B cell (primary cell): ENCODE measurements at places on chromosomes 7 and 10. TPM values are rescaled to one million over a fixed set of nuclear protein-coding genes. Genes with fewer than 3 reads are reported as not detected.

CPA2 gene
- polyA plus RNA-seq, result not detected in 2 replicates

- H3K27ac ChIP-seq, result no peak overlapping the region
- no peaks in the 10 kb centered on the region for H3K36me3 ChIP-seq
- DNase-seq, result no peak
- H3K27me3 ChIP-seq, result no peaks in the 10 kb centered on the region
- H3K4me1 ChIP-seq, result peaks cover 25% of the 10 kb centered on the region
Measured at GRCh38 chr7:69880840-69881239, 282.6 kb downstream of the AUTS2 start.

DNA sequence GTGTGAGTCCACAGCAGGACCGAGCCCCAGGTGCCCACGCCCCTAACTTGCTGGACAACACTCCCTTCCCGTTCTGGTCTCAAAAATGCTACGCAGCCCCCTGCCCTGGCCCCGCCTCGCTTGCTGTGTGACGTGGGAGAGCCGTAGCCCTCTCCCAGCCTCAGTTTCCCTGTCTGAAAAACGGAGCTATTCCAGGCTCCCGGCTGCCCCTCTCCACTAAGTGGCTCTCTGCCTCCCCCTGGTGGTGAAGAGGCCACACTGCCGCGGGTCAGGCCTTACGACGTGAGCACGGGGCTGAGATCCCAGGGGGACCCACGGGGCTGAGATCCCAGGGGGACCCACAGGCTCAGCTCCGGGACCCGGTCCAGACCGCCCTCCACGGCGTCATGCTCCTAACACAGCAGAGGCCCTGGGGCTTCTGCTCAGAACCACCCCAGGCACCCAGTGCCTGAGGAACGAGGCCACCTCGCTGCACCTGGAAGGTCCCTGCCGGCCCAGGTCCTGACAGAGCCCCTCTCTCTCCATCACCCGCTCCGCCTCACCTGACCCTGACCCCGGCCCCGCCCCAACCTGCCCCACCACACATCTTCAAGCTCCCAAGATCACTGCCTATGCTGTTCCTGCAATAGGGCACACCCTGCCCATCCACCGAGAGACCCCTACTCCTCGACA is 26.7 kb downstream of the MICALL2 start:
- H3K27me3 ChIP-seq, result peaks cover 19% of the 10 kb centered on the region
- peaks cover 8% of the 10 kb centered on the region for H3K4me1 ChIP-seq
- no peaks in the 10 kb centered on the region for H3K36me3 ChIP-seq

- no peak overlapping the region for H3K4me3 ChIP-seq
- no peak for DNase-seq
- H3K27me3 ChIP-seq, result no peaks in the 10 kb centered on the region
- H3K27ac ChIP-seq, result no peak overlapping the region
- no peaks in the 10 kb centered on the region for H3K4me1 ChIP-seq
- no peaks in the 10 kb centered on the region for H3K36me3 ChIP-seq
Measured at GRCh38 chr7:42756841-42757240, 155.0 kb downstream of the C7orf25 start.

DNA sequence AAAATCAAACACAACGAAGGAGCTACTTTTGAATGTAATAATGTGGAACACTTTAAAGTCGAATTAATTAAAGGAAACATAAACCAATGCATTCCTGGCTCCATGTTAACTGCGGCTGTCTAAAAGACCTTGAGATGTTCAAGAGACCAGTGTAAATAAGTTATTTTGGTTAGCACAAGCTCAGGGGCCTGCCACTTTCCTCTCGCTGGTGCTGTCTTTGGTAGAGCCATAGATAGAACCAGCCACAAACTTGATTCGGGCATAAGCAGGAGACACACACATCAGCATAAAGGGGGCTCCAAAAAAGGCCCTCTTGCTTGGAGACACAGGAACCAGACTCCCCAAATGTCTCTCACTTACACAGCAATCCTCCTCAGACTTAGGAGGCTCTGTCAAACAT is 121.6 kb upstream of the TBX20 start:
- H3K4me3 ChIP-seq, result no peak overlapping the region
- H3K27ac ChIP-seq, result no peak overlapping the region
- H3K4me1 ChIP-seq, result no peaks in the 10 kb centered on the region
- H3K27me3 ChIP-seq, result no peaks in the 10 kb centered on the region
- no peak for DNase-seq

GRCh38 chr10:60453036-60453435 is 63.4 kb upstream of the ANK3 start:
- no peaks in the 10 kb centered on the region for H3K27me3 ChIP-seq
- no peak for DNase-seq
- no peak overlapping the region for H3K4me3 ChIP-seq
- H3K27ac ChIP-seq, result no peak overlapping the region
- H3K4me1 ChIP-seq, result peaks cover 4% of the 10 kb centered on the region
- H3K36me3 ChIP-seq, result no peaks in the 10 kb centered on the region

DNA sequence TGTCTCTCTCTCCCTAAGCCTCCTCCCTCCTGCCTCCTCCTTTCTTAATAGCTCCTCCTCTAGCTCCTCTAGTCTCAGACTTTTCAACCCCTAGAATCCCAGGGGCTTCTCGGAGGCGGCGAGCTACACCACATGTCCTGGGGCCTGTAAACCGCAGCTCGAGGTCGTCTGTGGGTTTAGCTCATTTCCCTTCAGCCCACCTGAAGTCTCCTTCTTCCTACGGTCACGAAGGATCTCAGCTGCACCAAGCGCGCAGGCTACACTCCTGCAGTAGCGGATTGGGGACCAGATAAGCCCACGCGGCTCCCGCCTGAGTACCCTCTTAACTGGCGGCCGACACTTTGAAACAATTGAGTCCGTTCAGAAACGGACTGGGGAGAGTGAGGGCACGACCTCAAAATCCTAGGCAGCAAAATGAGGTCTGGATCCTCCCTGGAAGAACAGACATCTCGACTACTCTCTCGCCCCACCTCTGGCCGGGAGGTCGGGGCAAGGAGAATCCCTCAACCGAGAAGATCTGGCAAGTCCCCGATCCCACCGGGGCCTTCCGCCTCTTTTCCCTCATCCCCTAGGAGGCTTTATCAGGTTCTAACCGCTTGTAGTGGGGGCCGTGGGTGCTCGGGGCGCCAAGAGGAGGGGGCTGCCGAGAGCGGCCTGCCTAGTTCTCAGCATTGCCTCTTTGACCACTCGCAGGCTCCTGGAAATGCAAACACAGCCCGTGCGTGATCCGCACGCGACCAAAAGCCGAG is 1.3 kb upstream of the SORCS3 start:
- peaks cover 23% of the 10 kb centered on the region for H3K27me3 ChIP-seq
- no peak for DNase-seq
- H3K27ac ChIP-seq, result no peak overlapping the region
- H3K36me3 ChIP-seq, result no peaks in the 10 kb centered on the region
- H3K4me1 ChIP-seq, result no peaks in the 10 kb centered on the region

DNA sequence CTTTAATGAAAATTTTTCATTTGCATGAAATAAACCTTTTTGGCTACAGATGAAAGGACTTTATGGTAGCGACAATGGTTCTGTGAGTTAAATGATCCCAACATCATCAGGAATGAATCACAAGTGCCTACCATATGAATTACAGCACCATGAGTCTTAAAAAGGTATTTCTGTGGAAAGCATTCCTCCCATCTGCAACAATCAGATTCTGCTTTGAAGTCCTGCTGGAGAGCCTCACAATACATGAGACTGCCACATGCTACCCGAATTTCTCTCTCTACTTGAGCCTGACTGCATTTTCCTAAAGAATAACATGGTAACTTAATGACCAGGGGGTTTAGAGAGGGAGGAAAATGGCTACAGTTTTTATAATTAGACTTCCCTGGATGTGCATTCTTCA is 190.3 kb downstream of the TWIST1 start:
- H3K27ac ChIP-seq, result no peak overlapping the region
- no peak overlapping the region for H3K4me3 ChIP-seq
- H3K36me3 ChIP-seq, result no peaks in the 10 kb centered on the region

DNA sequence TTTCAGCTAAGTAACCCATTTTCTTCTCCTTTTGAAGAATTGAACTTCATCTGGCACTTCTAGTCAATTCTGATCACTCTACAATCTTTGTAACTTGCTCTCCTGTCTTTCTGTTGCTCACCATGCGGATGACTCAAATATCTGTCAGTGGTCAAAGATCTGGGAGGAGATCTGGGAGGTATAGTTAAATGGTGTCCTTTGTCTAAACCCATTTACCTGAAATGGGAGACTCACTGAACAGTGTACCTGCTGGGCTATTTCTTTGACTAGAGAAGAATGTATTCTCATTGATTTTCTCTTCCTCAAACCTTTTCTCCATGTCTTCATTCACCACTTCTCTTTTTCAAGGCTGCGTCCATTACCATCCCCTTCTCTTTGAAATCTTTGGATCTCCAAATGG is 42.0 kb upstream of the PCLO start:
- H3K27me3 ChIP-seq, result no peaks in the 10 kb centered on the region
- H3K27ac ChIP-seq, result no peak overlapping the region
- H3K4me3 ChIP-seq, result no peak overlapping the region
- no peaks in the 10 kb centered on the region for H3K36me3 ChIP-seq

KEL gene
- 0.27 and 0.48 TPM in 2 replicates for polyA plus RNA-seq

GRCh38 chr7:31096198-31096876 is 44.2 kb downstream of the ADCYAP1R1 start:
- no peaks in the 10 kb centered on the region for H3K27me3 ChIP-seq
- no peak for DNase-seq
- no peak overlapping the region for H3K27ac ChIP-seq
- no peaks in the 10 kb centered on the region for H3K4me1 ChIP-seq
- no peak overlapping the region for H3K4me3 ChIP-seq
- H3K36me3 ChIP-seq, result no peaks in the 10 kb centered on the region

- no peak overlapping the region for H3K27ac ChIP-seq
- H3K27me3 ChIP-seq, result no peaks in the 10 kb centered on the region
- no peak overlapping the region for H3K4me3 ChIP-seq
- H3K4me1 ChIP-seq, result peaks cover 7% of the 10 kb centered on the region
Measured at GRCh38 chr10:88979603-88980002, 11.0 kb upstream of the FAS start.

APBB1IP gene
- polyA plus RNA-seq, result 60.1 and 69.5 TPM in 2 replicates

TIMM23B gene
- polyA plus RNA-seq, result 21.4 and 24.3 TPM in 2 replicates

OPN1SW gene
- not detected in 2 replicates for polyA plus RNA-seq

- no peaks in the 10 kb centered on the region for H3K27me3 ChIP-seq
- no peak overlapping the region for H3K4me3 ChIP-seq
- no peaks in the 10 kb centered on the region for H3K4me1 ChIP-seq
- H3K36me3 ChIP-seq, result no peaks in the 10 kb centered on the region
Measured at GRCh38 chr10:36182179-36182566, 540.1 kb upstream of the FZD8 start.

GRCh38 chr10:28367929-28368484 is 65.1 kb upstream of the MPP7 start:
- peak overlapping the region; percentile 84 for H3K27ac ChIP-seq
- peak; percentile 85 for DNase-seq
- H3K4me1 ChIP-seq, result peaks cover 46% of the 10 kb centered on the region
- H3K36me3 ChIP-seq, result no peaks in the 10 kb centered on the region

DNA sequence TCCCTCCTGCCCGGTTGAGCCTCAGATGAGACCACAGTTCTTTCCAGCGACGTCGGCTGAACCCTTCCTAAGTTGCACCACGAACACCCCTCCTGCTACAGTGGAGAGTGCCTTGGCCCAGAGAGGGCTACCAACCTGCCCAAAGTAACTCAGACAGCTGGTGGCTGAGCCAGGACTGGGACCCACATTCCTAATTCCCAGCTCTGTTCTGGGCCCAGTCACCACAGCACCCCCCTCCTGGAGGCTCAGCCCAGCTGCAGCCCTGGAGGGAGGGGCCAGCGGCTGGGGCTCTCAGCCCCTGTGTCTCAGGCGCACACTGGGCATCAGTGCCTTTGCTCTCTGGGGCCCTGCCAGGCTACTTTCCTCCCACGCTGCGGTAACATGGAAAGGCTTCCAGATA is 10.6 kb downstream of the ATP6V1F start:
- DNase-seq, result no peak
- peaks cover 13% of the 10 kb centered on the region for H3K4me1 ChIP-seq
- peaks cover 14% of the 10 kb centered on the region for H3K27me3 ChIP-seq
- no peaks in the 10 kb centered on the region for H3K36me3 ChIP-seq
- no peak overlapping the region for H3K4me3 ChIP-seq
- H3K27ac ChIP-seq, result no peak overlapping the region

- H3K36me3 ChIP-seq, result no peaks in the 10 kb centered on the region
- no peak for DNase-seq
- no peaks in the 10 kb centered on the region for H3K27me3 ChIP-seq
- H3K4me1 ChIP-seq, result no peaks in the 10 kb centered on the region
Measured at GRCh38 chr7:45292481-45292880, 134.9 kb downstream of the RAMP3 start.

DNA sequence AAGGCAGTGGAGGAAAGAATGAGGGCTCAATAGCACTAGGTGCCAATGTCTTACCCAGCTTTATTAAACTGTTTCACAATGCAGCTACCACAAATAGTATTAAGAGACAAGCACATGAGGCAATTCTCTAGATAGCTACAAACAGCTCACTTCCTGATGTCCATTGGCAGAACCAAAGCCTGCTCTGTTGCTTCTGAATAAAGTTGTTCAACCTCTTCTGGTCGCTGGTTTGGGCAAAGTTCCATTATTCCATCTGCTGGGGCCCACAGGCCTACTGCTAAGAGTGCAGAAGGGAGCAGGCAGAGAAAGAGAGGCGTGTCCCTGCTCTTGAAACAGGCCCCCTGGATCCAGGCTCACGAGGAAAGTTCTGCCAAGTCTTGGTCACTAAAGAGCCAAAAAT is 173.9 kb downstream of the ZNF438 start:
- H3K4me3 ChIP-seq, result no peak overlapping the region
- H3K36me3 ChIP-seq, result no peaks in the 10 kb centered on the region
- DNase-seq, result no peak
- H3K27me3 ChIP-seq, result no peaks in the 10 kb centered on the region
- no peaks in the 10 kb centered on the region for H3K4me1 ChIP-seq
- no peak overlapping the region for H3K27ac ChIP-seq

DNA sequence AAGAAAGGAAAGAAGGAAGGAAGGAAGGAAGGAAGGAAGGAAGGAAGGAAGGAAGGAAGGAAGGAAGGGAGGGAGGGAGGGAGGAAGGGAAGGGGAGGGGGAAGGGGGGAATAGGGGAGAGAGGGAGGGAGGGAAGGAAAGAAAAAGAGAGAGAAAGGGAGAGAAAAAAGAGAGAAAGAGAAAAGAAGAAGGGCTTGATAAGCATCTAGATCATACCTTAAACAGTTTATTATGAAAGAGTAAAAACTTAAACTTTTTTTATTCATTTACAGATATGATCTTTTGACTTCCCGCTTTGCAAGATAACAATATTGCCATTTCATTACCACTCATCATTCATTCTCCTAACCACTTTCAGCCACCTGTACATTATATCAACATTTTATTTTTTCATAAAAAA is 53.6 kb upstream of the TMEM106B start:
- no peak overlapping the region for H3K27ac ChIP-seq
- H3K4me1 ChIP-seq, result no peaks in the 10 kb centered on the region
- H3K36me3 ChIP-seq, result no peaks in the 10 kb centered on the region
- H3K4me3 ChIP-seq, result no peak overlapping the region
- no peaks in the 10 kb centered on the region for H3K27me3 ChIP-seq

SFTPA1 gene
- not detected in 2 replicates for polyA plus RNA-seq

SYT15B gene
- polyA plus RNA-seq, result 0.04 TPM in 1 of 2 replicates, not detected in the other

DNA sequence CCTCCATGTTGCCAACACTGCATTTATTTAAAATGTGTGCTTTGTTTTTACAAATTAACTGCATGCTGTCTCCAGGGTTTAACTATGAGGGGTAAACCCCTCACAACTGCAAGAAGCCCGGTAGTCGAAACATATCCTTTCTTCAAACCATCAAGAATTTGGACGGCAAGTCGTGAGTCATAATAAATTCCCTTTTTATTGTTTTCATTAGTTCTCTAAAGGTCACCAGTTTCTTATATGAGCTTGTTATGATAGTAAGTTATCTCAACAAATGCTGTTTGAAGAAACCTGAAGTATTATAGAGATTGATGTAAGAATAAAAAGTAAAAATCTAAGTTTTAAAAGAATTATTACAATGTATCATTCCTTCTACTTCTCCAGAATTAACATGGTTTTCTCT is 12.2 kb upstream of the FIGNL1 start:
- DNase-seq, result no peak
- H3K36me3 ChIP-seq, result no peaks in the 10 kb centered on the region
- no peaks in the 10 kb centered on the region for H3K27me3 ChIP-seq
- H3K27ac ChIP-seq, result no peak overlapping the region
- H3K4me3 ChIP-seq, result no peak overlapping the region

TAS2R5 gene
- 1.3 and 2.6 TPM in 2 replicates for polyA plus RNA-seq

HMX3 gene
- polyA plus RNA-seq, result not detected in 2 replicates

AGR2 gene
- not detected in 2 replicates for polyA plus RNA-seq
